Right cardiac atrium (tissue), 5 donors: ENCODE measurements at places on chromosomes 13 and 19. TPM values are rescaled to one million over a fixed set of nuclear protein-coding genes. Genes with fewer than 3 reads are reported as not detected.
A peak's percentile ranks its signal among the peaks of the same experiment; 100 is the strongest.

DNA sequence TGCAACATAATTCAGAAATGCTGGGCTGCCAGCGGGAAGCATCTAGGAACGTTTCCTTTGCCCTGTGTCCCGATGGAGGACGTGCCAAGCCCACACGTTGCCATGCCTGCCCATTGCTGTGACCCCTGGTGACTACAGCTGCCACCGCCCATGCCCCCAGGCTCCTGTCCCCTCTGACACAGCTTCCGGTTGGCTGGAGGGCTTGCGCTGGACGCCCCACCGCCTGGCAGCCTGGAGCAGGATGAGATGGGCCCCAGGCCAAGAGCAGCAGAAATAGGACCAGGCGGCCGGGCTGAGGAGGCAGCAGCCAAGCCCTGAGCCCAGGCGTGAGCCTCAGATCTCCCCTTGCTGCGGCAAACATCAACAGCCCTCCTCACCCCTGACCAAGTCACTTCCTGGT lies 125.9 kb downstream of the COL4A2 start:
- DNase-seq, result peak; percentile 81

GRCh38 chr13:27952876-27953675 lies 16.0 kb downstream of the CDX2 start:
- no peak for DNase-seq

DNA sequence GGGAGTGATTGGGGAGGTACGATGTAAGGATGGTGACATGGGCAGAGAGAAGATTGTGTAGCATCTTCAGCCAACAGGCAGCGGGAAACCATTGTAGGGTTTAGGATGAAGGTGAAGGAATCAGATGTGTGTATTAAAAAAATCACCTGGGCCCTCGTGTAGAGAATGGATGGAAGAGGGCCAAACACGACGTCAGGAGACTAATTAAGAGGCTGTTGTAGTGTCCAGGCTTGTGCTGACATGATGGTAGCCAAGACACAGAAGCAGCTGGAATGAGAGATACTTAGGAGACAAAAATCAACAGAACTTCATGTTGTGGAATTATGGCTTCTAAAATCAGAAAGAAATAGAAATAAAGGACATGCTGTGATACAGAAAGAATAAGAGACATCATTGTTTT lies 41.2 kb upstream of the ARGLU1 start:
- DNase-seq, result no peak

DNA sequence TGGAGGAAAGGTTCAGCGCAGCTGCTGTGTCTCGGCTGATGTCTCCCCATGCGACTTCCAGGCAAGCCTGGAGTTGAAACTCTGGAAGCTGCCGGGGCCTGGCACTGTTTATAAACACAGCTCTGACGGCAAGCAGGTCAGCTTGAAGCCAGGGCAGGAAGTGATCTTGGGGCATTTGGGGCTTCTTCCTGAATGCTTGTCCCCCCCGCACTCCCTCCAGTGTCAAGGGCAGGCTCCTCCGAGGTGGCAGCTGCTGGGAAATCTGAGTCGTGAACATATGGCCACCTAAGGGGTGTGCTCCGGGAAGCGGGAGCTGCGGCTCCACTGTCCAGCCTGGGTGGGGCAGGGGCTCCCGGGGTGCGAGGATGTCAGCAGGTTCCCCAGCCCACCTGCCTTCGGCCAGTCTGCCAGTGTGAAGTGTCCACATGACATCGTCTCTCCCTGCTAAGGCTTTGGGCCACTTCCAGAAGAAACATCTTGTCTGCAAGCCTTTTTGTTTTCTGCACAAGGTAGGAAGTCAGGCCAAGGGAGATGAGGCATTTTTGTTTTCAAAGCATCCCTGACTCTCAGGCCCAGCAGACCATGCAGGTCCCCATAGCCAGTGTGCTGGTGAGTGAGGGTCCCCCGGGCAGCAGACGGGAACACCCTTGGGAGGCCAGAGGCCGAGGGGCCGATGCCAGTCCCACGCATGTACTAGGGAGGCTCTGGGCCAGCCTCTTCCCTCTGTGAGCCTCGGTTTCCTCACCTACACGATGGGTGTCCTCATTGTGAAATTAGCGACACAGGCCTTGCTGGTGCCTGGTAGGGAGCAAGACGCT lies 2.7 kb downstream of the PIAS4 start:
- no peak for DNase-seq

DNA sequence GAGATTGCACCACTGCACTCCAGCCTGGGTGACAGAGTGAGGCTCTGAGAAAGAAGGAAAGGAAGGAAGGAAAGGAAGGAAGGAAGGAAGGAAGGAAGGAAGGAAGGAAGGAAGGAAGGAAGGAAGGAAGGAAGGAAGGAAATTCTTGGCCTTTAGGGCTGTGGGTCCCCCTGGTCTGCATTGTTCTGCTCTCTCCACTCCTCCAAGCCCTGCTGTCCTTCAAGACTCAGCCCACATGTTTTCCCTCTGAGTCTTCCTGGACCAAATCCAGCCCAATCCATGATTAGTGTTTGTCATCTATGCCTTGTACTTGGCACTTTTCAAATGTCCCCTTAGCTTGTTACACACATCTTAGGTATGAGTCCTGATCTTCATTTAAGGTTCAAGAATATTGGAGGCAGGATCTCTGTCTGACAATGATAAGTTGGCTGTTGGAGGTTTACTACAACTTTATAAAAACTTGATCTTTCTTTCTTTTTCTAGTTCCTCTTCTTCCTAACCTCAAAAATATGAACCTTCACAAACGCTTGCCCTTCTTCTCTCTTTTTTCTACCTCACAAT lies 48.8 kb upstream of the INTS6 start:
- DNase-seq, result no peak

DNA sequence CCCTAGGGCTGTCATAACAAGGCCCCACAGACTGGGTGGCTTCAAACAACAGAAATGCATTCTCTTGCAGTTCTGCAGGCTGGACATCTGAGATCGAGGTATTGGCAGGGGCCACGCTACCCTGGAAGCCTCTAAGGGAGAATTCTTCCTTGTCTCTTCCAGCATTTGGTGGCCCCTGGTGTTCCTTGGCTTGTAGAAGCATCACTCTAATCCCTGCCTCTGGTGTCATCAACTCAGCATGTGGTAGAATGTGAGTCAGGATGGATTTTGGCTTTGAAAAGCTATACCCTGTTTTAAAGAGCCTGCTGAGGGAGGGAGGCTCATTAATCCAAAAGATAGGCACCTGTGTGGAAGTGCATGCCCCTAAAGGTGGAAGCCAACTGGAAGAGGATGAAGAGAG lies 7.9 kb upstream of the GGACT start:
- no peak for DNase-seq

DNA sequence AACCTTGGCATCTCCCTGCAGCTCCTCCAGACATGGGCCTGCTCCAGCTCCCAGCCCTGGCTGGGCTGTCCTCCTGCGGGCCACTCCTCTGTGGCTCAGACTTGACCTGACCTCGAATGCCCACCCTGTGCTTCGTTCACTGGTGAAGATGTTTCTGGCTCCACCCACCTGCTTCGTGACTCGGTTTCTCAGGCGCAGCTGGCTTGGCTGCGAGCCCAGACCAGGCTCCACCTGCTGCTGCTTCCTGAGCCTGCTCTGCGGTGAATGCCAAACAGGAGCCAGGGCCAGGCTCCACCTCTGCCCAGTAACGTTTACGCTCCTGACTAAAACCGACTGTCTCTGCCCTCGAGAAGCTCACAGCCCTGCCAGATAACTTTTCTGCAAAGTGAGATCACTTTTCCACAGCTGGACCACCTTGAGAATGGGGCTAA lies 8.9 kb upstream of the RSPH6A start:
- DNase-seq, result no peak

DNA sequence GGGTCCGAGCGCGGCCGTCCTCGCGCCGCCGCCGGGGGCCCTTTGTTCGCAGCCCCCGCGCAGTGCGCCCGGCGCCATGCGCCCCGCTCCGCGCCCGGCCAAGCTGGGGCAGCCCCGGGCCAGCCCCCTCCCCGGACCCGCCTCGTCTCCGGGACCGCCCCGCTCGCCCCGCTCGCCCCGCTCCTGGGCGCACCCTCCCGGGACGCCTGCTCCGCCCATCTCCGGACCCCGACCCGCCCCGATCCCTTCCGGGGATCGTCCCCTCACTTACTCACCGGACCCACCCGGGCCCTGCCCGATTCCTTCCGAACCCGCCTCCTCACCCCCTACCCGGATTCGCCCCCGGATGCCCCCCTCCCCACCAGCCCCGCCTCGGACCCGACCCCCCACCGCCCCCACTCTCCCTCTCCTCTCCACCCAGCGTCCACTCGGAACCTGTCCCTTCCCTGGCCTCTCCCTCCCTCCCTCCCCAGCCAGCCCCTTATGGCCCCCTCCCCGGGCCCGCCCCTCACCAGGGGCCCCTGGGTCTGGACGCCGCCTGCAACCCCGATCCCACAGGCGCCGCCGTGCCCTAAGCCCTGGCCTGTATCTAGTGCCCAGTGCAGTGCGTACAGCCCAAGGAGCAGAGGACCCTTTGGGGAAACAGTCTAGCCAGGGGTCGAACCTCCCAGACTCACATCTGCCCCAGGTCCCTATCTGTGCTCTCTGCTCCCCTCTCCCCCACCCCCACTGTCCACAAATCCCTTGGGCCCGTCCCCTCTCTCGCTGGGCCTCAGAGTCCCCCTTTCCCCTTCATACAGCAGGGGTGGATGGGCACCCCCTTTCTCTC lies at the start of gene CPAMD8:
Gene CPAMD8 (minus strand): TSS at position 105 of the 829 bp plus-strand sequence. CDS start 168 bp downstream, outside the sequence.
- no peak for DNase-seq

DNA sequence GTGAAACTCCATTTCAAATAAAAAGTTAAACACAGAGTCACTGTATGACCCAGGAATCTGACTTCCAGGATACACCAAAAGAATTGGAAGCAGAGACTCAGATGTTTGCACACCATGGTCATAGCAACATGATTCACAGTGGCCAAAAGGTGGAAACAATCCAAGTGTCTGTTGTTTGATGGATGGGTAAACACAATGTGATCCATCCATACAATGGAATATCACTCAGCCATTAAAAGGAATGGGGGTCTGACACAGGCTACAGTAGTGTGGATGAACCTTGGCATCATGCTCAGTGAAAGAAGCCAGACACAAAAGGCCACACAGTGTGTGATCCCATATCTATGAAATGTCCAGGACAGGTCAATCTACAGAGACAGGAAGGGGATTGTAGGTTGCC lies 174.3 kb downstream of the PTPRS start:
- no peak for DNase-seq

DNA sequence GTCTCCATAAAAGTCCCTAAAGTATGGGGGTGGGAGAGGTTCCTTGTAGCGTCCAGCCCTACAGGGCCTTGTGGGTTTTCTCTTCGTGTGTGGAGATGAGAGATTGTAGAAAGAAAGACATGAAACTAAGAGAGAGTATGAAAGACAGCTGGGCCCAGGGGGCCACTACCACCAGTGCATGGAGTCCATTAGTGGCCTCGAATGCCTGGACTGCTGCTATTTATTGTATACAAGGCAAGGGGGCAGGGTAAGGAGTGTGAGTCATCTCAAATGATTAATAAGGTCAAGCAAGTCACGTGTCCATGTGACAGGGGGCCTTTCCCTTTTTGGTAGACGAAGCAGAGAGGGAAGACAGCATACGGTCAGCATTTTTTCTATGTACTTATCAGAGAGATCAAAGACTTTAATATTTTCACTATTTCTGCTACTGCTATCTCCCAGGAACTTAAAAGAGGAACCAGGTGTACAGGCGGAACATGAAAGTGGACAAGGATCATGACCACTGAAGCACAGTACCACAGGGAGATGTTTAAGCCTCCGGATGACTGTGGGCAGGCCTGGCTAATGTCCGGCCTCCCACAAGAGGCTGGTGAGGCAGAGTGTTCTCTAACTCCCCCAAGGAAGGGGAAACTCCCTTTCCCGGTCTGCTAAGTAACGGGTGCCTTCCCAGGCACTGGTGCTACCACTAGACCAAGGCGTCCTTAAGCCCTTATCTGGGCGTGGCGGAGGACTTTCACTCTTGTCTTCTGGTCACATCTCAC lies 25.5 kb downstream of the FGF21 start:
- no peak for DNase-seq

DNA sequence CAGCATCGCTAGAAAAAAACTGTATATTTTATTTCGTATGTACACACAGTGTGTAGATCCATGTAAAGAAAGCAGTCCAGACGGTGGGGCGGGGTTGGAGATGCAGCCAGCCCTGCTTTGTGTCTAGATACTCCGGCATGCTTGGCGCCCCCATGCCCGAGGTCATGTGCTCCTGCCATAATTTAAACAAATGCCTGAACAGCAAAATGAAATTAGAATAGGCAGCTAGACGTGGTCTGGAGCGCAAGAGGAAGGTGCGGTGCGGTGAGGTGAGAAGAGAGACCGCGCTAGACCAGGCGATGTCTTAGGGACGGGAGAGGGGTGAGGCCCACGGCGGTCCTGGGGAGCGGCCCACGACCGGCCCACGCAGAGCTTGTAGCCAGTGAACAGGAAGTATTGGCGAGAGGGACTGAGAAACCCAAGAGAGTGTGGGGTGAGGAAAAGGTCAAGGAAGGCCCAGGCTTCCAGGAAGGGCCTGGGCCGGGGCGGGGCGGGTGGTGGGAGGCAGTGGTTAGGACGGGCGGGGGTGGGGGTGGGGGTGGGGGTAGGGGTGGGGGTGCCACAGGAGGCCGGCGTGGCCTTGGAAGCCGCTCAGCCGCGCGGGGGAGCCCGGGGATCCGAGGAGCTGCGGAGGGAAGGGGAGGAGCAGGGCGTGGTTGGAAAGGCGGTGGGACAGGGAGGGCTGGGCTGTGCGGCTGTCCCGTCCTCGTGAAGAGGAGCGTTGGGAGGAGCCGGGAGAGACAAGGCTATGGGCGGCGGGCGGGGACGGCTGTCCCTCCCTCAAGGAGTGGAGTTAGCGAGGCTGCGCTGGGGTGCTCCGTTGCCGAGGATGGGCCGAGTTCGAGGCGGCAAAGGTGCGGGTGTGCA lies 254.7 kb upstream of the SGCG start:
- peak; percentile 93 for DNase-seq

DNA sequence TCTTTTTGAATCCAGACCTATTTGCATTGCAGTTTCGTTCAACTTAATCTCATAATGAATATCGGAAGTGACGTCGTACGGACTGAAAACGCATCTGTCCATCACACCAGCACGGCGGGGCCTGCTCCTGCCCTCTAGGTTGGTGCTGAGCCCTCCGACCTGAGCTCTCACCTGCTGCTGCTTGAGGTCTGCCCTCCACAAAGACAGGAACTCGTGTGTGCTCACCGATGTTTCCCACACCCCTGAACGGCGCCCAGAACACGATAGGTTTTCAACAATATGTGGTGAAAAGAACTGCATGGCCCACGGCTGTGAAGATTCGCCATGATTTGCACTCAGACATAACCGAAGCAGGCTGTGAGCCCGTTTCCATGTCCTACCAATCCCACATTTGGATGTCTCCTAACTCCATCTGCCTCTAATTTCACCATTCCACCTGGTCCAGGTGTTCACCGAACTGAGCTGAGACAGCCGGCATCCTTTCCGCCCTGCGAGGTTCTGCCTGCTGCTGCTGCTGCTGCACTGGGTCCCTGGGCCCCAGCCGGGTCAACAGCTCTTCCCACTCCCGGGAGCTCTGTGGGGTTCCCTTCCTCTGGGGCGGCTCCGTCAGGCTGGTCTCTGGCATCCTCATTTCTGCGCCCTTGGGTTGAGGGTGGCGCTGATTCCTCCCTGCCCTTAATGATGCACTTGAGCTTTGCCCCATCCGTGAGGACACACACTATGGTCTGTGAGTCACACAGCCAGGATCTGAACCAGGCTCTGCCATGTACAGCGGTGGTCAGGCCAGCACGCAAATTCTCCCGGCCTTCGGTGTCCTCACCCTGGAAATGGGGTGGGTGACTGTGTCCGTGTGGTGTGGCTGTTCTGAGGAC lies 20.9 kb downstream of the GRTP1 start:
- DNase-seq, result no peak

ZNF726 gene
- 0.51 TPM for total RNA-seq

CCNA1 gene
- total RNA-seq, result not detected

PNKP gene
- 38.6 TPM for total RNA-seq

DHDH gene
- total RNA-seq, result 0.31 TPM

FFAR2 gene
- total RNA-seq, result 0.28 TPM
